Head of caudate nucleus (tissue), 42 donors: ENCODE measurements at places on chromosomes 16 and 17.

- DNase-seq, result no peak
Measured at GRCh38 chr17:64599187-64599676, 62.9 kb downstream of the SMURF2 start.

- no peak for DNase-seq
Measured at GRCh38 chr17:60579090-60579489, 20.9 kb upstream of the PPM1D start.

- DNase-seq, result no peak
Measured at GRCh38 chr16:37511-37910, 15.9 kb downstream of the POLR3K start.

GRCh38 chr17:19650826-19651225 lies 2.3 kb downstream of the ALDH3A2 start:
- DNase-seq, result no peak

DNA sequence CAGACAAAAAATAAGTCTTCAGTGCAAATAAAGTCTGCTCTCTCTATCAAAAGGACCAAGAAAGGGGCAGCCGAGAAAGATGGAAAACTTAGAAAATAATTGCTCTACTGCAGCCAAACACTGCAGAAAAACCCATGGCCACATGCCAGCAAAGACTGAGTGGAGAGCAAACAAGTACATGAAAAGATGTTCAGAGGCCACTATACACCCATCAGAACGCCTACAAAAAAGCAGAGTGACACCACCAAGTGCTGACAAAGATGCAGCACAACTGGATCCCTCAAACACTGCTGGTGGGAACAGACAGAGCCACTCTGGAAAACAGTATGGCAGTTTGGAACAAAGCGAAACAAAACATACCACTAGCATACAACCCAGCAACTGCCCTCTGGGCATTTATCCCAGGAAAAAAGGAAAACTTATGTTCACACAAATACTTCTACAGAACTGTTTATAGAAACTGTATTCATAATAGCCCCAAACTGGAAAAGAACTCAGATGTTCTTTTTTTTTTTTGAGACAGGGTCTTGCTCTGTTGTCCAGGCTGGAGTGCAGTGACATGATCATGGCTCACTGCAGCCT lies 36.7 kb downstream of the KIAA0753 start:
- no peak for DNase-seq

DNA sequence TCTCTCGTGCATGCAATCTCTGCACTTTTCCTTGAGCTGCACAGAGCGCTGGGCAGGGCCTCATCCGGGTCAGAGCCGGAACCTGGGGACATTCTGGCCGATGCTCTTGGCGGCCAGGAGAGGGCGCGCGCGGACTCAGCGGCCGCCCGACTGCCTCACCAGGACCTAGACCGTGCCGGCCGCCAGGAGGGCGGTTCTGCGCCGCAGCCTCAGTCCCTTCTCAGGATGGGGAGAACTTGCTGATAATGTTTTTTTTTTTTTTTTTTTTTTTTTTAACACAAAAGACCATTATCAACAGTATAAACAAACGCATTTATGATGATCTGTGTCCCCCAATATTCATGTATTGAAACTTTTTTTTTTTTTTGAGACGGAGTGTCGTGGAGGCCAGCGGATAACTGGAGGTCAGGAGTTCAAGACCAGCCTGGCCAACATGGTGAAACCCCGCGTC lies 8.1 kb upstream of the FLYWCH2 start:
- DNase-seq, result peak; percentile 82

DNA sequence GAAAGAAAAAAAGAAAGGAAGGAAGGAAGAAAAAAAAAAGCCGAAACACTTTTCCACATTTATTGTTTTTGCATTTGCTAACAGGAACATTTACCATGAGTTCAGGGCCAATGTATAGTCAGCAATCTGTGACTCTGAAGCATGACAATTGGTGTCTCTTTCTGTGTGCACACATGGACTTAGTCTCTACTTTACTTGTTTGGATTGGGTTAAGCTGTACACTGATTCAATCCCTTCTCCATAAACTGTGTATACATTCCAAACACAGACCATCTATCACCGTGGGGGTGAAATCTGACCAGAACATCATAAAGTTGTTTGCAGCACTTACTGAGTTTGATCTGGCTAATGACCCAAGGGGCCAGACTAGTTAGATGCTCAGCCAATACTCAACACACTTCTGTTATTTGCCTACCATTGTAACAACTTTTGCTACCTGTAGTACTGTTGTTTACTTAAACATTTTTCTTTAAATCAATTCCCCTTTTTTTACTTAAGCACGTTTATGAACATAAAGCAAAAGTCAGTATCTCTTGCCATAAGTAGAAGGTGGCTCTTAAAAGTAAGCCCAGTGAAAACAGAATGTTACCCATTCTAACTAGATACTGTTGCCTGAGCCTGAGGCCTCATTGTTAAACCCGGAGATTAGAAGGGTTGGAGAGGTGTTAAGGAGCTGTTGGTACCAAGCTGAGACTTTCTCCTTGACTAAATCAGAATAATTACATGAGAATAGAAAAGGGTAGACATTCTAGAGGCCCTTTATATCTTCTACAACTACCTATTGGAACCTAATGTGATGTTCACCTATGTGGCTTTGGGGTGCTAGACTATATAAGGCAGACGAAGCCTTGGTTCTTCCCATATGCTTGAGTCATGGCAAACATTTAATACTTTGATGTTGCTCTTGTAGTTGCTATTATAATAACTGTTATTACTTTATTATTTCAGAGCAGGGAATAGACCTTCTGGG lies 41.8 kb downstream of the SCNN1B start:
- no peak for DNase-seq
